ENCODE measurements at places on chromosomes 12 and 14.

GRCh38 chr12:65203376-65203775 lies 34.0 kb downstream of the LEMD3 start:
- DNase-seq = no peak

DNA sequence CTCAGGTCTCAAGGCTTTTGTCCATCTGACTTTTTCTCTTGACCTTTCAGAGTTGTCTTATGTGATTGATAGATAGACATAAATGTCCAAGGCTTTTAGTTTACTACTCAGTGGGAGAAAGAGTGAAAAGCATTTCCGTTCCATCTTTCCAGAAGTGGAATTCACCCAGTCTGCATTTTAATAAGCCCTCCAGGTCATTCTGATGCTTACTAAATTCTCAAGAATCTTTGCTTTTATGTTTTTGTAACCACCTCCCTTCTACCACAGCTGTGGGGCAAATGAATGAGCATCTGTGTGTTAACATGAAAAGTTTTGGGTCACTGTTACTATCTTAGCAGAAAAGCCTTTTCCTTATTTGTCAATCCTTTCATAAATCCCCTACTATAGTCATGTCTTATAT lies 251.4 kb downstream of the LRIG3 start:
- no peak for DNase-seq

DNA sequence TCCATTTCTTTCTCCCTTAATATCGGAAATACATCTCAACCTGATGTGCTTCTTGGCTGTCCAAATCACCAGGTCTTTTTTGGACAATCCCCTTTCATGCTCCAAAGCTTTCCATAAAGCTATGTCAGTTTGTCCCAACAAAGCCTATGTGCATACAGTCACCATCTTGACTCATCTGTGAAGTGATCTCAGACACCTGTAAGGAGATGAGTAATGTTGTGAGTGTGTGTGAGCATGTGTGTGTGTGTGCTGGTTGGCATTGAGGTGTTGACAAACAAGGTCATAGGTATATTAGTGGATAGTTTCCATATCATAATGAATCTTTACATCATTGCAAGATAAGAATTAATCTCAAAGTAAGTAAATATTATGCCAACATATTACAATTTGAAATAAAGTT lies 1243.3 kb upstream of the SEL1L start:
- no peak for DNase-seq

GRCh38 chr14:72781561-72782508 lies 112.1 kb downstream of the DPF3 start:
- DNase-seq = no peak

DNA sequence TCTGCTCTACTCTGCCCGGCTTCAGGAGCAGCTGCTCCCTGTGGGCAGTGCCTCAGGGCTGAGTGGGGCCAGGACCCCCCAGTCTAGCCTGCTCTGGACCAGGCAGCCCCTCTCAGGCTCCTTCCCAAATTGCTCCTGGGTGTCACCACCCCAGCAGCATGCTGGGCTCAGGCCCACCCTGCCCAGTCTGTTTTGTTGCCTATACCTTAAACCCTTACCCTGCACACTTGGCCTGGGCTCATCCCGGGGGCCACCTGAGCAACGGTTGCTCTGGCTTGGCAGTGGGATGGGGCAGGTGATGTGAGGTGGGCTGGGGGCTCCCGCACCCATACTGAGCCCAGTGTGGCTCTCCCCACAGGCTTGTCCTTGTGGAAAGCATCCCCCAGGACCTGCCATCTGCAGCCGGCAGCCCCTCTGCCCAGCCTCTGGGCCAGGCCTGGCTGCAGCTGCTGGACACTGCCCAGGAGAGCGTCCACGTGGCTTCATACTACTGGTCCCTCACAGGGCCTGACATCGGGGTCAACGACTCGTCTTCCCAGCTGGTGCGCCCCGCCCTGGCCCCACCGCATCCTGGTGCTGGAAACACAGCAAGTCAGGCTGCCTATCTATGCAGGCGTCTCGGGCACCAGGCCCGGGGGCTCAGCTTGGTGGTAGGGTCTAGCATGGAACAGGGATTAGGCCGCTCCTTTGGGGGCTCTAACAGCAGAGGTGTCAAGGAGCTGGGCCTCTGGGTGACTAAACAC lies 3.9 kb downstream of the PLD4 start:
- DNase-seq = no peak

DNA sequence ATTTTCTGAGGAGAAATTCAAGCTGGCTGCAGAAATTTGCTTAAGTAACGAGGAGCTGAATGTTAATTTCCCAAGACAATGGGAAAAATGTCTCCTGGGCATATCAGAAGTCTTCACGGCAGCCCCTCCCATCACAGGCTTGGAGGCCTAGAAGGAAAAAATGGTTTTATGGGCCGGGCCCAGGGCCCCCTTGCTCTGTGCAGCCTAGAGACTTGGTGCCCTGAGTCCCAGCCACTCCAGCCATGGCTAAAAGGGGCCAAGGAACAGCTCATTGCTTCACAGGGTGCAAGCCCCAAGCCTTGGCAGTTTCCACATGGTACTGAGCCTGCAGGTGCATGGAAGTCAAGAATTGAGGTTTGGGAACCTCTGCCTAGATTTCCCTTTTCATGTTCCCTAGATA lies 24.3 kb upstream of the HSP90AA1 start:
- no peak for DNase-seq

Data from stimulated activated CD8-positive, alpha-beta memory T cell treated with anti-CD3 and anti-CD28 coated beads, Interleukin-4, amount 100 ng/mL, for 1 hour (primary cell).